HepG2 (cell line): ENCODE measurements at places on chromosomes 5 and 9. TPM values are rescaled to one million over a fixed set of nuclear protein-coding genes. Genes with fewer than 3 reads are reported as not detected.

Gene DMGDH
- polyA plus RNA-seq, result 3.2 and 3.6 TPM in 2 replicates

GRCh38 chr5:140145818-140146522 lies 20.2 kb downstream of the IGIP start:
- peak; percentile 38 for DNase-seq

- DNase-seq, result no peak
These were observed 19.0 kb upstream of the GGTA1 start for GRCh38 chr9:121518634-121519033.

DNA sequence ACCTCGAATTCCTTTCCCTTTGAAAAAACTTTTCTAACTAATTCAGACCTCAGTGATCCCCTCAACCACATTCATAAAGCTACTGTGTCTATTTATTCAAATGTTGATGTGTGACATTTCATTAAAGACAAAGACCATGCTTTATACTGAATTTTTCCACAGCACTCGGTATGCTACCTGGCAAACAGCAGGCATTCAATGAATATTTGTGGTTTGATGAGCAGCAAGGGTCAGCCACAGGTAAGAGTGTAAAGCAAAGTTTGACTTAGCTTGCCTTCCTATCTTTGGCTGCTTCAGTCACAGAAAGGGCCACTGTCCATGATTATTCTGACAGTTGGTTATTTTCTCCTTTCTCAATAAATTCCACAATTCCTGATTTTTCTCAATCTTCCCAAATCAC lies 5.1 kb upstream of the CDC42SE2 start:
- peak; percentile 48 for DNase-seq

Gene SLC23A1
- polyA plus RNA-seq, result 6.0 and 7.0 TPM in 2 replicates
